ENCODE measurements at places on chromosomes 5 and 9. TPM values are rescaled to one million over a fixed set of nuclear protein-coding genes. Genes with fewer than 3 reads are reported as not detected.
A peak's percentile ranks its signal among the peaks of the same experiment; 100 is the strongest.

DNA sequence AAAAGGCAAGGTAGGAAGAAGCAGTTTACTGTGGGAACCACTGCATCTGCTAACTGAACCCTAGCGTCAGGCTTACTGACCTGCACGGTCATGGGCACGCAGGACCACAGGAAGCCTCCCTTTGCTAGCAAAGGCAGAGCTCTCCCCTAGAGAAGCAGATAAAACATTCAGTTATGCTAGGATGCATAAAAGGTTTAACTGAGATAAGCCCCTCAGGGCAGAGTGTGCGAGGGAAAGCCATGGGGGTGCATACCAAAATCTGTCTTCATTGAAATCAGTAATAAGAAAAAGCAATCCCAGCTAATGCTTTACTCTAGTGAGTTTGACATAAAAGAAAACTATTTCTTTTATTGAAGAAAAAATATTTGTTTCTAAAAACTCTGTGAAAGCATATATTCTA lies 2403.7 kb upstream of the C9orf72 start:
- no peak for DNase-seq

GRCh38 chr9:112731971-112732370 lies 14.1 kb upstream of the INIP start:
- DNase-seq, result no peak

GRCh38 chr5:2639425-2639824 lies 112.1 kb downstream of the IRX2 start:
- no peak for DNase-seq

GRCh38 chr5:157665467-157666070 lies 5.8 kb upstream of the C5orf52 start:
- no peak for DNase-seq

DNA sequence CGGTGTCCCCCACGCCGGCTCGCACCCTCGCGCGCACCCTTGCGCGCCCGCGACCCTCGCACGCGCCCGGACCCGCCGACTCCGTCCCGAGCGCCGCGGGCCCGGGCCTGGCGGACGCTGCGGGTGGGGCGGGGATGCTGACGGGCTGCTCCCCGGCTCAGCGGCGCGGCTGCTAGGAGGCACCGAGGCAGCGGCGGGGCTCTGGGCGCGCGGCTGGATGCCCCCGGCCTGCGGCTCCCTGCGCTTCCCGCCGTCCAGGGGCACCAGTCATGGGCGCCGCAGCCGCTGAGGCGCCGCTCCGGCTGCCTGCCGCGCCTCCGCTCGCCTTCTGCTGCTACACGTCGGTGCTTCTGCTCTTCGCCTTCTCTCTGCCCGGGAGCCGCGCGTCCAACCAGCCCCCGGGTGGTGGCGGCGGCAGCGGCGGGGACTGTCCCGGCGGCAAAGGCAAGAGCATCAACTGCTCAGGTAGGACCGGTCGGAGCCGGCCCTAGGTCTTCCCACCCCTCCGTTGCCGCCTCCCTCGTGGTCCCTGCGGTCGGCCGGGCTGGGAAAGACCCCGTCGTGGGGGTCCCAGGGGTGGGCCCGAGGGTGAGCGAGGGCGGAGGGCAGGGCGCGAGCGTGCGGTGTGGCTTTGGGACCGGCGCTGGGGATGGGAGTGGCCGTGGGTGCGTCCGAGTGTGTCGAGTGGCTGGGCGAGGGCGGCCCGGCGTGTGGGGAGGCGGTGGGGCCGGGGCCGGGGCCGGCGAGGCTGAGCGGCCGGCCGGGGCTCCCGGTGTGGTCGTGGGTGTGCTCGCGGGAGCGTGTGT lies 530 bp downstream of the TMEFF1 start:
- peak; percentile 25 for DNase-seq

DNA sequence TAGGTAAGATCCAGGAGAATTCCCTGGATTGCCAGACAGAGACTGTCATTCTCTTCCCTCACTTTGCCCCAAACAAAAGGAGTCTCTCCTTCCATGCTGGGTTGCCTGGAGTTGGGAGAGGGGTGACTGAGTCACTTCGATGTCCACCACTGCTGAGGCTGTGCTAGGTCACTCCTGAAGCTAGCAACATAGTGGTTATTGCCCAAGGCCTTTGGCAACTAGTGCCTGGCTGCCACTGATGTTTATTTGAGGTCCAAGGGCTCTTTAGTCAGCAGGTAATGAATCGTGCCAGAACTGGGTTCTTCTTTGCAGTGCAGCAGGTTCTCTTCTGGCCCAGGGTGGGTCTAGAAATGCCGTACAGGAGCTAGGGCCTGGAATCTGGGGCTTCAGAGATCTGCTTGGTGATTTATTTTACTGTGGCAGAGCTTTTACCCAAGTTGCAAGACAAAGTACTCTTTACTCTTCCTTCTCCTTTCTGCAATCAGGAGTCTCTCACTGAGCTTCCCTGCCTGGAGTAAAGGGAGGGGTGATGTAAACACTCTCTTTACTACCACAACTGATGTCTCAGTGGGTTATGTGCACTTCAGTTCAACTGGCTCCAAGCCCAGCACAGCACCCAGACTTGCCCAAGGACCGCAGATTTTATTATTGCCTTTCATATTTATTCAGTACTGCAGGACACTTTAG lies 155.7 kb upstream of the SH3GL2 start:
- no peak for DNase-seq

- DNase-seq, result no peak
These were observed 2.2 kb upstream of the CLINT1 start for GRCh38 chr5:157860898-157861890.

DNA sequence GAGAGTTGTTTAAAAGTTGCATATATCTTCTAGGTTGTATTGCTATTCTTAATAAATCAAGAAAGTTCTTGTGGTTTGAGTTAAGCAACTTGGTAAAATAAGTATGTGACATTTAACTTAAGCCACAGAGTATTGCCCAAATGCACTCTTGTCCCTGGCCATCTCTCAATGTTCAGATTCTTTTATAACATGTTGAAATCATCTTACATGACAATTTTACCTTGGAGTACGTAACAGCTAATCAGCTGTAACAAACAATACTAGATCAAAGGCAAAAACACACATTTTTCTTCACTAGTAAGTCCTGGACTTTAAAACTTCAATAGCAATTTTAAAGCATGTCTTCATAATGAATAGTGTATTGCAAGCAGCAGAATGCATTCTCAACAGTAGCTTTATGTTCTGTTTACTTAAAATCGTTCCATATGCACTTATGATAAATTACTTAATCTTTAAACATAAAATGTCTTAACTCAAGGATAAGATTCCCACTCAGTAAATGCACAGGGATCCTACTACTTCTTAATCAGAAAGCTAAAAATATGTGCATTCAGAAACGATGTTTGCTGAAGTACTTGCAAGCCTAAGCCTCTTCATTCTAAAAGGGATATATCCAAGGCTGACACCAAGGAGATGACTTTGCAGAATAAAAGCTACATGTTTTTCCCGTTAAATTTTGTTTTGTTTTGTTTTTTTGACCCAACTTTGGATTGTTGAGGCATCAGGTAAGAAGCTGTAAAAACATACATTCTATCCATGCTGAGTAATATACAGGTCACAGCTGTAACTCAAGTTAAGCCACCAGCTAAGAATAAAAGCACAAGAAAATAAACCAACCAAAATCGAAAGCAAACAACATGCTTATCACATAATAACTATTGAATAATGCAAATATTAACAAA lies 86.1 kb upstream of the NFIB start:
- no peak for DNase-seq

GRCh38 chr5:134543820-134544614 lies 18.5 kb downstream of the JADE2 start:
- no peak for DNase-seq

DNA sequence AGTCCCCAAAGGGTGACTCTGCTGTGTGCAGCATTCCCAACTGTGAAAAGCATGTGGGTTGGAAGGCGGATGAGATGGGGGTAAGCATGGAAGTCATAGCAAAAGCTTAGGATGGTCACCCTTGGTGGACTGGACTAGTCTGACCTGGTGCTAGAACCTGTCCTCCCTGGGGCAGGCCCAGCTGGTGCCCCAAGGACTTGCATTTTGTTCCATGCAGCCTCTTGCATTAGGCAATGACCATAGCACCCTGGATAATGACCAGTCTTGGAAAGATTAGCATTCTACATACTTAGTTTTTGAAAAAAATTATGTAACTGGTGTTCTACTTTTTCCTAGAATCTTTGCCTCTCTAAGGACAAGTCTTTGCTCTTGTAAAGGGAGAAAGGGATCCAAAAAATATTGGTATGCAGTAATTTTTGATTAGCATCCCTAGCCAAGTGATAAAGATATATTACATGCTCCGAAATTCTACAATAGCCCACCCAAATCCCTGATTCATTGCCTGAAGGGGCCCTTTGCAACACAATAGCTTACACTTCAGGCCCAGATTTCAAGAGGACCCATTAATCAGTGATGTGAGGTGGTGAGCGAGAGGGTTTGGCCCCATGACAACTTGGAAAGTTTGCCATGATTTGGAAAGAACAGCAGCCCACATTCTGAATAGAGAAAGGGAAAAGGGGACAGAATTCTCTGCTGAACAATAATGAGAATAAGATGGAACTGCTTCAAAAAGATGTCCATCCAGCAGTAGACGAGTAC lies 93.3 kb upstream of the CD180 start:
- no peak for DNase-seq

GRCh38 chr5:118722122-118723020 lies 266.0 kb downstream of the DTWD2 start:
- DNase-seq, result no peak

DNA sequence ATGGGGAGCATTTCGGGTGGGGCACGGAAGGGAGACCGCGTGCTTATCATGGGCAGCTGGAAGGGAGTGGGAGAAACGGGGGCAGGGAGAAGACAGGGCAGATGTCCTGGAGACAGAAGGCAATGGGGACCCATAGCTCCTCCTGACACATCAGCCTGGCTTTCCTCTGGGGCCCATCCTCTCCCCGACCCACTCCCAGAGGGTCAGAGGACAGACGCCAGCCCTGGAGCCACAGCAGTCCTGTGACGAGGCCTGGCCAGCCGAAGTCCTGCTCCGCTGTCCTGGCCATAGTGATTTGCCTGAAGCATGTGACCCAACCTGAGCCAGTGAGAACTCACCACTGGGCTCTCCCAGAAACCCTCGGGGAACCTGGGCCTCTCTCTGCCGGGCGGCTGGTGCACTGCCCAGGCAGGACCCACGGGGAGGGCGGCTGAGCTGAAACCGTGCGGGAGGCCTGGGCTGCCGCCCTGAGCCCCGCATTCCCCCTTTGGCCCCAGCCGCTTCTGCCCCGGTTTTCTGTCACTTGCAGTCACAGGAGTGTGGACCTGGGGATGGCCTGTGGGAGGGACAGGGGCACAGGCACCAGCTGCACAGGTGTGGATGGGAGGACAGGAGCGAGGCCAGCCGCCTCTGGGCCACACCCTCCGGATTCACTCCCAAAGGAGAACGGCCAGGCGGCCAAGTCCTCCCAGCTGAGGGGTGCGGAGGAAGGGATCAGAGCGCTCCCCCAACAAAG lies 19.8 kb downstream of the ADAMTS2 start:
- DNase-seq, result no peak

GRCh38 chr9:87428659-87429058 lies 69.0 kb upstream of the DAPK1 start:
- no peak for DNase-seq

DNA sequence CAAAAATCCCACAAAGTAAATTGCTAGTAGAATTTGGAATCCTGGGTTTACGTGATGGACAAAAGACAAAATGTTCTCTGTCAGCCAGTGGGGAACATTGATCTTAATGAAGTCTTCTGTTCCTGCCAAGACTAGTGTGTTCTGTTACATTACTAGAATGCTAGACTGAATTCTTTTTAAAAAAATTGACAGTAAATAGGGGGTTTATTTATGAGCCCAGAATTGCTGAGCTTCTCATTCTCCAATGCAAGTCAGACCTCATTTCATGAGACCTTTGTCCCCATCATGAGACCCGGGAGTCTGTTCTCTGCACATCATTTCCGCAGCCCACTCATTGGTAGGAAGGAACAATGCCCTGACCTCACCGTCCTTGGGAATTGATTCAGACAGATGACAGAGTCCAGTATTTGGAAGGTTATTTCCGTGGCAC lies 173.8 kb upstream of the OTULINL start:
- no peak for DNase-seq

The ORM1 gene
- 0.25 TPM for polyA plus RNA-seq

The CDH9 gene
- polyA plus RNA-seq, result 10.2 TPM

The NPR3 gene
- 8.6 TPM for polyA plus RNA-seq

The RPL37 gene
- 1,683 TPM for polyA plus RNA-seq

The UGT3A2 gene
- 15.5 TPM for polyA plus RNA-seq

The OR1Q1 gene
- not detected for polyA plus RNA-seq

The LCN1 gene
- not detected for polyA plus RNA-seq

The CARTPT gene
- polyA plus RNA-seq, result 0.11 TPM

The IDNK gene
- polyA plus RNA-seq, result 11.2 TPM

The STPG3 gene
- 1.0 TPM for polyA plus RNA-seq

The REEP5 gene
- 110 TPM for polyA plus RNA-seq

Measured in left renal cortex interstitium (tissue), 4 donors.